ENCODE measurements at places on chromosomes 6 and 20. TPM values are rescaled to one million over a fixed set of nuclear protein-coding genes. Genes with fewer than 3 reads are reported as not detected.

The OR2H1 gene
- under 0.01 TPM for total RNA-seq

- no peak for DNase-seq
Measured at GRCh38 chr6:20998748-20999448, 464.6 kb downstream of the CDKAL1 start.

The RPRD1B gene
- 39.1 TPM for total RNA-seq

- DNase-seq, result no peak
Measured at GRCh38 chr6:80250391-80250997, 144.0 kb downstream of the BCKDHB start.

The BEND6 gene
- 22.8 TPM for total RNA-seq

DNA sequence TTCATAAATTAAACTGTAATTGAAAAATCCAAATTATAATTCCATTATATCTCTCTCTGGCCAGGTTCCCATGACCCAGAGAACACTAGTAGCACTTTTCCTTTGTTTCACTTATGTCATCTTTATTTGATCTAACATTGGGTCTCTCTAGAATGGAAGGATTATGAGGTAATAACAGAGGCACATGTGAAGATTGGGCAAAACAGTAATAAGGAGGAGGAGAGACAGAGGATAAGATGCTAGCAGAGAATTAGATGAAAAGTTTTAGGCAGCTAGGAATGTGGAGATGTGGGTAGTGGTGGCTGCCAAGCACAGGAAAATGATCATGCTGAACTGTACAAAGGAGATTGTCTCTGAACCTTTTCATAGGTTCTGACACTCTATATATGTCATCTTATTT is 3.3 kb downstream of the TAB2 start:
- DNase-seq, result no peak

The HRH3 gene
- total RNA-seq, result 0.82 TPM

DNA sequence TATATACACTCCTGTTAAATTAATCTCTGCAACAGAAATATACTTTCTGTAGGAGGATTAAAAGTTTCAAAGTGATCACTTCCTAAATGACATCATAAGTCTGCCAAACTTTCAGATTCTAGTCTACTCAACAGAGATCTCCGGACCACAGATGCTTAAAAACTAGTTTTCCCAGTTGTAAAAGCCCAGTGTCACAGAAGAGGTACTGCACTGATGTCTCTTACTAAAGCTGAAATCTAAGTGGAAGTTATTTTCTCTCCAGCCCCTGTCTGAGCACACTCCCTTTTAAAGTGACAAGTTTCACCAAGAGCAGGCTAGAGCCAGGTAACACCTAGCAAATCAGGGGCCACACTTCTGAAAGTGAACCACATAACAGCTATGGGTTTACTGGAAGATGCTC is 71.6 kb upstream of the DST start:
- DNase-seq, result no peak

- no peak for DNase-seq
Measured at GRCh38 chr6:53395986-53396385, 47.2 kb upstream of the ELOVL5 start.

GRCh38 chr20:47500554-47500953 is 1.1 kb upstream of the NCOA3 start:
- no peak for DNase-seq

The RIPPLY2 gene
- total RNA-seq, result 21.6 TPM

The ADGRG6 gene
- 9.8 TPM for total RNA-seq

- no peak for DNase-seq
Measured at GRCh38 chr20:2283706-2284423, 11.9 kb upstream of the TGM3 start.

DNA sequence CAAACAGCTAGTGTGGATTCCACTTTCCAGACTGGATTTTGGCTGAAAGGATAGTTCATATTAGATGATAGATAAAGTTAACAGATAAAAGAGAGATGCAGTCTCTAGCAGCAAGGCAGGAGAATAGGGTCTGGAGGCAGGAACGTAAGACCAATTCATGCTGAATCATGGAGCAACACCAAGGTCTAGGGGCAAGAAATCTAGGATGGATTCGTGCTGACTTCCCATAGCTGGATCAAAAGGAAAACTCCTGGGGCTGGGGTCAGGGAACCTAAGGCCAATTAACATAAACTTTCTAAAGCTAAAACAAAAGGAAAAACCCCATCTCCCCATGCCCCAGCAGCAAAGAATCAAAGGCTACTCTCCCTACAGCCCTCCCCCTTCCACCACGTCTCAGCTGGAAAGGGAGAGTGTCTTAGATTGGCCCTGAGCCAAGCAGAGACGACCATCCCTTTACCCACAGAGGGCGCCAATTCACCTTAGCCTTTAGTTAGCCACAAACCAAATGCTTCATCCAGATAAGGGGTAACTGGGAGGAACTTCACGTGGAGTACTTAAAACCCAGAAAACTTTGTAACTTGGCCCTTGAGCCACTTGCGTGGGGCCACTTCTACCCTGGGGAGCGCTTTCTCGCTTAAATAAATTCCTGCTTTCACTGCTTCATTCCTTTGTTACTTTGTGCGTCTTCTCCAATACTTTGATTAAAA is 7.6 kb downstream of the TREM1 start:
- no peak for DNase-seq

- no peak for DNase-seq
Measured at GRCh38 chr6:2433711-2434110, 188.3 kb upstream of the GMDS start.

The TMX4 gene
- total RNA-seq, result 42.4 TPM

The PTCHD4 gene
- total RNA-seq, result 28.1 TPM

The HLA-DOA gene
- 0.82 TPM for total RNA-seq

DNA sequence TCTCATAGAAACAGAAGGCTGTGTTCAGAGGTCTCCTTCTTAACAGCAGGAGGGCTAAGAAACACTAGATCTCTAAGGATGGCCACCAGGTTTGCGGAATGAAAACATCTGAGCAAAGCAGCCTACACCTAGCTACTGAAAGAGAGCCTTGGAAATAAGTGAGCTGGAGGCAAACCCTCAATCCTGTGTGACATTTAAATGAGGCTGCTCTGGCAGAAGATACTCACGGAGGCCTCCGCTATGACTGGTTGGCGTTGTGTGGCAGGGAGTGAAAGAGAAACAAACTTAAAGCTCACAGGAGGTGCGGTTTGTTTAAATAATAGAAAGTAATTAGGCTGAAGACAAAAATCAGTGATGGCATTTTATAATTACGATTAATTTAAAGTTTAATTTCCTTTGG is 162.0 kb upstream of the RNF217 start:
- no peak for DNase-seq

- DNase-seq, result no peak
Measured at GRCh38 chr6:167279766-167280446, 11.2 kb upstream of the UNC93A start.

- DNase-seq, result no peak
Measured at GRCh38 chr20:58577871-58578598, 62.8 kb upstream of the APCDD1L start.

DNA sequence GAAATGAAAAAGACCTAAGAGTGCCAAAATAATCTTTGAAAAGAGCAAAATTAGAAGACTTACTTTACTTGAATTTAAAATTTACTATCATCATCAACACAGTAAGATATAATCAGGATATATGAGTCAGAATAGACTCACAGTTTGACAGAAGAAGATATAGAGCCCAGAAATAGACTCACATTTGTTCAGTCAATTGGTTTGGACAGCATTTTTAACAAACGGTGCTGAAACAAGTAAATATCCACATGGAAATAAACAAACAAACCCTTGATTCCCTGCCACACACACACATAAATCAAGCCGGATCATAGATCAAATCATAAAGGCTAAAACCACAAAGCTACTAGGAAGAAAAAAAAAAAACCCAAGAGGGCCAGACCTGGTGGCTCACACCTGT is 291.1 kb downstream of the ADGRG6 start:
- DNase-seq, result no peak

The MACROD2 gene
- total RNA-seq, result 47.7 TPM

DNA sequence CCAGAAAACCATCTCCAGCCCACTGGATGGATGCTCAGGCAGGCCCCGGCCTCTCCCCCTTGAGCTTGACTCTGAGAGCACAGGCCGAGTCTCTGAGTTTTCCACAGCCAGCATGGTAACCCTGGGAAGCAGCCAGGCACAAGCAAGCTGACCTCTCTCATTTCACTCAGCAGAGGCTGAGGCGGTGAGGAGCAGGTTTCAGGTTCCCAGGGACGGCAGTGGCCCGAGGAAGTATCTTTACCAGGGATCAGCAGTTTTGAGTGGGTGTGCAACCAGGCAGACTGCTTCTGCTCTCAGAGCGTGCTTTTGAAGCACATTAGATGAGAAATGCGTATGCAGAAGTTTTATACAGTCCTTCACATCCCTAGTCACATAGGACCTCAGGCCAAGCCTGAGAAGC is 12.6 kb downstream of the HCK start:
- no peak for DNase-seq

The HLA-DRA gene
- total RNA-seq, result 2.0 TPM

Data from frontal cortex (tissue), 4 donors.